Cardiac septum (tissue), 1 donor: ENCODE measurements at places on chromosomes 5 and 9.

- DNase-seq = no peak
Observed at GRCh38 chr5:132065351-132065937, 5.0 kb downstream of the IL3 start.

DNA sequence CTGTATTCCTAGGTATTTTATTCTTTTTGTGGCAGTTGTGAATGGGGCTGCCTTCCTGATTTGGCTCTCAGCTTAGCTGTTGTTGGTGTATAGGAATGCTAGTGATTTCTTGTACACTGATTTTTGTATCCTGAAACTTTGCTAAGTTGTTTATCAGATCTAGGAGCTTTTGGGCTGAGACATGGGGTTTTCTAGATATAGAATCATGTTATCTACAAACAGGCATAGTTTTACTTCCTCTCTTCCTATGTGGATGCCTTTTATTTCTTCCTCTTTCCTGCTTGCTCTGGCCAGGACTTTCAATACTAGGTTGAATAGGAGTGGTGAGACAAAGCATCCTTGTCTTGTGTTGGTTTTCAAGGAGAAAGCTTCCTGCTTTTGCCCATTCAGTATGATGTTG is 129.9 kb downstream of the DMXL1 start:
- no peak for DNase-seq

DNA sequence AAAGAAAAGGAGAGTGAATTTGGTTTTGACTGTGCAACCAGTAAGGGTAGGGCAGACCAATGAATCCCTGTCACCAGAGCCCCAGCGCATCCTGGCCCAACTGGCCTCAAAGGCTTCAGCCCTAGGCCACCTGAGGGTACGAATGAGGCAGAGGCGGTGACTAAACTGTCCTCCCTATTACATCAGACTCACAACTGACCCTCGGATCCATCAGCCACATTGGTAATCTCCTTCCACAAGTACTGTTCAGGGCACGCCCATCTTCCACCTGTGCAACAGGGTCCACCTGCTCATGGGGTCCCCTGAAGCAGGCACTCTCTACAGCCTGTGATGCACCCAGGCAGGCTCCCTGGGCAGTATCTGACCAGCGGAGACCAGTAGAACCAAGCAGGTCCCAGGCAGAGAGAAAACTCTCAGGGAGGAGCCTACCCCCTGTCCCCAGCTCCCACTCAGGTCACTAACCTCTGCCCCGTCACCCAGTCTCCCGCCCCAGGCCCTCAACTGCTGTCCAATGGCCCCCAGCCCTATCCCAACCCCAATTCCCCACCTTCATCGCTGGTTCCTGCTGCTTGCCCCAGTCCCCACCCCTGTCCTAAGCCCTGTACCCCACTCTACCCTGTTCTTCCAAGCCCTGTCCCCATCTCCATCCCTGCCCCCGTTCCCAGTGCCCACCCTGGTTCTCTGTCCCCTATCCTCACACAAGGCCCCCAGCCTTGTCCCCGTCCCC is 904 bp downstream of the EDF1 start:
- no peak for DNase-seq

DNA sequence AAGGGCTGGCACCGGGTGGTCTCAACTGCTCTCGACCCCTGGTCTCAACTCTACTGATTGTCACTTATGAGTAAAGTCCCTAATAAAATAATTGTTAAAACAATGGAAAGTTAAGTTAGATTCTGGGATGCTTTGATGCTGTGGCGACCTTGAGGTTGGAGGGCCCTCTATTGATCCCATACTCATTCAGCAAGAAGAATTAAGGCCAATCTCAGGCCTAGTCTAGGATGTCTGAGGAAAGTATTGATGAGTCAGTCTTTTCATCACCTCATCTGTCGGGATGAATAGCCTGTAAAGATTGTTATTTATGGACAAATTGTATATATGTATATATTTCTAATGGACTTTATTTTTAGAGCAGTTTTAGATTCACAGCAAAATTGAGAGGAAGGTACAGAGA is 50.8 kb downstream of the WDR36 start:
- no peak for DNase-seq

DNA sequence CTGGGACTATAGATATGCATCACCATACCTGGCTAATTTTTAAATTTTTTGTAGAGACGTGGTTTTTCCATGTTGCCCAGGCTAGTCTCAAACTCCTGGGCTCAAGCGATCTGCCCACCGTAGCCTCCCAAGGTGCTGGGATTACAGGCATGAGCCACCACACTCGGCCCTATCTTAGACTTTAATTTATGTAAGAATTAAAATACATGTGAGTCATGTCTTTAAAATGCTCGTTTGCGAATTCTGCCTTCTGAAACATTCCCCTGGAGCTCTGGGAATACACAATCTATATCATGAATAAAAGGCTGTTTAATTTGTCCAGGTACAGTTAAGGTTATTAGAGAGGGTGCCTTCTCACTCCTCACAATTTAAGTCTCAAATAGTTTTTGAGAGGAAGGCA is 32.8 kb downstream of the RHOBTB3 start:
- DNase-seq = no peak

DNA sequence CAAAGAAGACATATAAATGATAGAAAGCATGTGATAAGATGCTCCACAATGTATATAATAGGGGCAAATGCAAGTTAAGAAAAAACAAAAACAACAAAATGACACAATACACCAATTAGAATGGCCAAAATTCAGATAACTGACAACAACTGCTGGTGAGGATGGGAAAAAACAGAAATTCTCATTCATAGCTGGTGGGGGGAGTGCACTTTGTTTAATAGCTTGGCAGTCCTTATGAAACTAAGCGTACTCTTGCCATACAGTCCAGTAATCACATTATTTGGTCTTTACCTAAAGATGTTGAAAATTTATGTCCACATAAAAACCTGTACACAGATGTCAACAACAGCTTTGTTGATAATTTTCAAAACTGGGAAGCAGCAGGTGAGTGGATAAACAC is 791.1 kb upstream of the CDH10 start:
- DNase-seq = no peak

DNA sequence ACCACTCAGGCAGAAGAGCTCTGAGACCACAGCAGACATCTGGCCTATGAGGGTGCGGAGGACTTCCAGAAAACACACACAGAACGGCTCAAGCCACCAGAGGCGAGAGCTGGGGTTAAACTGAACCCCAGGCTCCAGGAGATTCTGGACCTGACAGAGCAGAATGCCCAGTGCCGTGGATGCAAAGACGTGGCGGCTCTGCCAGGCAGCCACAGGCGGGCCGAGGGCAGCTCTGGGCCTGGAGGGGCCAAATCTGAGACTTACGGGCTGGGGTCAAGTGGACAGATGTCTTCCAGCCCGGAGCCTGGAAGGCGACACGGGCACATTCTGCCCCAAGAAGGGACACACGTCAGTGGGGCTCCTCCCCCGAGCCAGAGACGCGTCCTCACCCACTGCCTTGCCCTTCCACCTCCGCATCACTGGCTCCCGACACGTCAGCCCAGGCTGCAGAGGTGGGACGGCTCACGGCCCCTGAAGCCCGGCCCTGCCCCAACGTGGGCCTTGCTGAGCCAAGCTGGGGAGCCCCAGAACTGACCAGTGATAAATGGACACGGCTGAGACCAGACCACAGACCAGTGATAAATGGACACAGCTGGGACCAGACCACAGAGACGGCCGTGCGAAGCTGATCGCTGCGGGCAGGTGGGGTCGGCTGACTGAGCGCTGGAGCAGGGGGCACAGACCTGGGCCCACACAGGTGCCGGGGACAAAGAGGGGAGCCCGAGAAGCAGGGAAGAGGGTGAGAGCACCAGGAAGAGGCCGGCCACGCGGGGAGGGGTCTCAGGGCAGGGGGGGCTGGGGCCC is 40.9 kb upstream of the NSMF start:
- no peak for DNase-seq
